HepG2 (cell line): ENCODE measurements at places on chromosomes 12 and 14. TPM values are rescaled to one million over a fixed set of nuclear protein-coding genes. Genes with fewer than 3 reads are reported as not detected.

- no peaks in the 10 kb centered on the region for H3K27me3 ChIP-seq
- peak overlapping the region; percentile 98 for H3K4me3 ChIP-seq
- peak; percentile 17 for DNase-seq
- peak overlapping the region; percentile 95 for H3K27ac ChIP-seq
- no peaks in the 10 kb centered on the region; the same call in 2 of the 3 replicates for H3K36me3 ChIP-seq
- peaks cover 28% of the 10 kb centered on the region for H3K4me1 ChIP-seq
Measured at GRCh38 chr12:79934281-79935020, 446 bp downstream of the PPP1R12A start.

Gene HOXC6
- not detected in 2 replicates for total RNA-seq

DNA sequence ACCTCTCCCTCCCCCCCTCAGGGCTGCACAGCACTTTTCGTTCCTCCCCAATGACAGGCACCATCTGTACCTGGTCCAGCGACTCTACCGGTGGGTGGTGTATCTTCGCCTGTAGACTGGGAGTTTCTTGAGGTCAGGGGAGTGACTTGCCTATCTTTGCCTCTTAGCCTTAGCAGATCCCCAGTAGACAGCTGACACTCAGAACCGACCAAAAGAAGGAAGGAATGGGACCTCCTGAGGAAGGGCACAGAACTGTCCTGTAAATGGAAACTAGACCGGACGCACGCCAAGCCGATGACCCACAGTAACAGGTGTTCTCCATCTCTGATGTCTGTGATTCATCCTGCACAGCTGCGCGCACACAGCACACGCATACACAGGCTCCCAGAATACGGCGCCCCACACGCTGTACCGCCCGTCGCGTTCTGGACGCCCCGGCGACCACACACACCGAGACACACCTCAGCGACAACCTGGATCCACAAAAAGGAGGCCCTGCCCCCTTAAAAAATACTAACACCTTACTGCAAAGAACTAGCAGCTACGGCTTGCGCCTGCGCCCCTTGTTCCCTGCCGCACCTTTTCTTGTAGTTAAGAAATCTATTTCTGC, 673 bp upstream of the TTC9 start:
- peaks cover 12% of the 10 kb centered on the region; the same call in 1 of the 2 replicates for H3K4me1 ChIP-seq
- H3K4me3 ChIP-seq: peak overlapping the region; percentile 67
- no peaks in the 10 kb centered on the region for H3K36me3 ChIP-seq
- peaks cover 9% of the 10 kb centered on the region for H3K27me3 ChIP-seq

- H3K4me1 ChIP-seq: peaks cover 23% of the 10 kb centered on the region
- H3K36me3 ChIP-seq: no peaks in the 10 kb centered on the region
- H3K4me3 ChIP-seq: no peak overlapping the region
- DNase-seq: no peak
Measured at GRCh38 chr12:116532986-116533342, 26.2 kb upstream of the MAP1LC3B2 start.

DNA sequence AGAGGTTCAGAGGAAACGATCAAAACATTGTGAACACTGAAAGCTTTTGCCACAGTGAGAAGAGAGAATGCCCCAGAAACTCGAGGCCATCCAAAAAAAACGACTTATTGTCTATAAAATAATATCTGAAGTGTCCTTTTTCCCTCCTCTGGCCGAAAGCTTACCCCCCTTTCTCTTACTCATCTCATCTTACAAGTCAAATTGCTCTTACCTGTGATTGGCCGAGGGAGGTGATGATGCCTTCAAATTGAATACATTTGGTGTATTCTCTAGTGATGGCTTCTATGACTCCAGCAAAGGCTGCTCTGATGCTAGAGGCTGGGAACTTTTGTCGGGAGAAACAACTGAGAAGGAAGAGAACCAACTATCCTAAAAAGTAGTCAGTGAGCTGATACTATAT, 90.7 kb downstream of the PTCSC3 start:
- no peak for DNase-seq
- H3K27me3 ChIP-seq: no peaks in the 10 kb centered on the region
- no peak overlapping the region for H3K4me3 ChIP-seq
- H3K27ac ChIP-seq: no peak overlapping the region

Gene SUOX
- total RNA-seq: 23.9 and 24.6 TPM in 2 replicates

Gene CLEC6A
- total RNA-seq: not detected in 2 replicates

Gene PPP4R3A
- 57.4 and 89.0 TPM in 2 replicates for total RNA-seq

Gene SERPINA12
- not detected in 2 replicates for total RNA-seq

DNA sequence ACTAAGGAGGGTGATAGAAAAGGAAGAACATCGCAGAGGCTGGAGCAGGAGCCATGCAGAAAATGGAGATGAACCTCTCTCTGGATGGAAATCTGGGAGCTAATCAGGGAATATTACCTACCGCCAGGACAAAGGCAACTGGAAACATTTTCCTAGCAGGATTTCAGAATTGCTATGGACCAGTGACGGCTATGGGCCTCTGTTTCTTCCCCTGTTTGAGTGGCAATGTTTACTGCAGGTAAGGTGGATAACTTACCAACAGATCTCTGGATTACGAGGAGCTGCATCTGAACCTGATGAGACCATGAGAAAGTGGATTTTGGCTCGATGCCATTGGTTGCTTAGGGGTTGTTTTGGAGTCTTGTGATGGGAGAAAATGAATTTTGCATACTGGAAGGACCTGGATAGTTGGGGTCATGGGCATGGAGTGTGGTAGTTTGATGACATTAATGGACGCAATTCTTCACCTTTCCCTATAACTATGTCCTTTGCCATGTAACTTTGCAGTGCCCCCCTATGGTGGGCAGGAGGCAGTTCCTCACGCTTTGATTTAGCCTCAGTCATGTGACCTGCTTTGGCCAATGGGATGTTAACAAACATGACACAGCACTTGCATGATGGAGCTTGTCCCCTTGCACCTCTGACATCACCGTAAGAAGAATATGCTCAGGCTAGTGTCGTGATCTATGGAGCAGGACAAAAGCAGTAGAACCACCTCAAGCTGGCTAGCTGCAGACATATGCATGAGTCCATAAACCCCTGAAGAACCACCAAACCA, 51.1 kb downstream of the CALM1 start:
- peaks cover 21% of the 10 kb centered on the region for H3K4me1 ChIP-seq
- DNase-seq: peak; percentile 50
- H3K4me3 ChIP-seq: no peak overlapping the region
- H3K27ac ChIP-seq: no peak overlapping the region

- no peak overlapping the region for H3K4me3 ChIP-seq
- H3K4me1 ChIP-seq: no peaks in the 10 kb centered on the region
- no peaks in the 10 kb centered on the region for H3K36me3 ChIP-seq
- no peak overlapping the region for H3K27ac ChIP-seq
Measured at GRCh38 chr14:65492266-65492665, 79.7 kb downstream of the FUT8 start.

DNA sequence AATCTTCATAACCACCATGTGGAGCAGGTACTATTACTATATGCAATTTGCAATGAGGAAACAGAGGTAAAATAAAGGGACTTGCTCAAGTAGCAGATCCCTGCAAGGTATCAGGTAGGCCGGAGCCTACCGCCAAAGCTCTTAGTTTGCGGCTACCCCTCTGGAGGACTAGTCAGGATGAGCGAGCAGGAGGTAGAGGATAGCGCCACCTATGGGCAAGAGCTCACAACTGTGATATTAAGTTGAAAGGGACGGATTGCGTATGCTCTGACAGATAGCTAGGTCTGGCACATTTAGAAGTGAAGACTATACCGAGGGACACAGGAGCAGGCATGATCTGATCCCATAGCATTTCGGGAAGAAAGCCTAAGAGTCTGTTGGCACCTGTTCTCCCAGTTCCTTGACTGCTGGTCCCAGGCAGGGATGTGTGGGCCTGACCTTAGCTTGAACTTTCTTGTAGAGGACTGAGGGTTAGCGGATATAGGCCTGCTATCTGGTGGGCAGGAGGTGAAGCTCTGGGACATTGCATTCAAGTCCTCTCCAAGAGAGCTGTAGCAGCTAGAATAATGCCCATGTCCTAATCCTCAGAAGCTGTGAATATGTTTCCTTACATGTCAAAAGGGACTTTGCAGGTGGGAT, 48.0 kb downstream of the SLC17A8 start:
- H3K27ac ChIP-seq: no peak overlapping the region
- H3K36me3 ChIP-seq: no peaks in the 10 kb centered on the region
- DNase-seq: peak; percentile 76
- peaks cover 26% of the 10 kb centered on the region for H3K4me1 ChIP-seq
- H3K27me3 ChIP-seq: no peaks in the 10 kb centered on the region

- no peak overlapping the region for H3K27ac ChIP-seq
- H3K4me3 ChIP-seq: no peak overlapping the region
- H3K36me3 ChIP-seq: no peaks in the 10 kb centered on the region
Measured at GRCh38 chr14:22657861-22658260, 13.7 kb upstream of the OR6J1 start.

Gene NINJ2
- total RNA-seq: 0.62 and 0.94 TPM in 2 replicates

GRCh38 chr12:26732005-26732908, 100.7 kb downstream of the ITPR2 start:
- H3K4me1 ChIP-seq: peaks cover 99% of the 10 kb centered on the region
- DNase-seq: no peak
- H3K36me3 ChIP-seq: no peaks in the 10 kb centered on the region
- no peaks in the 10 kb centered on the region for H3K27me3 ChIP-seq

Gene FBXW8
- 5.9 and 6.4 TPM in 2 replicates for total RNA-seq

- peaks cover 1% of the 10 kb centered on the region for H3K36me3 ChIP-seq
- no peak for DNase-seq
- H3K4me3 ChIP-seq: no peak overlapping the region
- H3K27ac ChIP-seq: no peak overlapping the region
- no peaks in the 10 kb centered on the region for H3K27me3 ChIP-seq
Measured at GRCh38 chr14:73576391-73576790, 7.4 kb downstream of the ACOT2 start.

DNA sequence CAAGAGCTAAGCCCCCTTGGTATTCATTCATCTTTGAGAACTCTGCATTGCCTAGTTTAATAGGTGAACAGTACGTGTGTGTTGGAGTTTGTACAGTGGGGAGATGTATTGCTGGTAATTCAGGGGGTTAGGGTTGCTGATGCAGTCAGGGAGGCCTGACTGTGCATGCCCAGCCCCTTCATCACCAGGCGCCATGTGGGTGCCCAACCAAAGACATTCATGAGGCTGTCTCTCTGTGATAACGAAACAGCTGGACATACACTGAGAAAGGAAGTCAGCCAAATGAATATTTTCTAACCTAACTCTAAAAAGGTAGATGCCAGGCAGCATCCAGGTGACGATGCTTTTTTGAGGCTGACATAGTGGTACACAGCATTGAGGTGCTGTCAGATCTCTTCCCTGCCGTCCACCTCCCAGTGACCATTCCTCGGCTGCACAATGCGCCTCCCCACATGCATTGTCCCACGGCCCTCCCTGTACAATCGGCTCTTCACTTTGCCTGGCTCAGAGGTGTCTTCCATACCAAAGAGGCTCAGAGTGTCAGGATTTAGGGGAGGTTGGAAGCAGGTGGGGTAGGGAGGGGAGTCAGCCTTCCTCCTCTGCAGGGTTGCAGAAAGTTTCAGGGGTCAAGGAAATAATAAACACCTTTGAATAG, 19.0 kb downstream of the EML1 start:
- peaks cover 9% of the 10 kb centered on the region; the same call in 1 of the 2 replicates for H3K4me1 ChIP-seq
- no peaks in the 10 kb centered on the region for H3K27me3 ChIP-seq
- H3K36me3 ChIP-seq: no peaks in the 10 kb centered on the region
- H3K4me3 ChIP-seq: no peak overlapping the region

Gene MEG3
- not detected in 2 replicates for total RNA-seq

DNA sequence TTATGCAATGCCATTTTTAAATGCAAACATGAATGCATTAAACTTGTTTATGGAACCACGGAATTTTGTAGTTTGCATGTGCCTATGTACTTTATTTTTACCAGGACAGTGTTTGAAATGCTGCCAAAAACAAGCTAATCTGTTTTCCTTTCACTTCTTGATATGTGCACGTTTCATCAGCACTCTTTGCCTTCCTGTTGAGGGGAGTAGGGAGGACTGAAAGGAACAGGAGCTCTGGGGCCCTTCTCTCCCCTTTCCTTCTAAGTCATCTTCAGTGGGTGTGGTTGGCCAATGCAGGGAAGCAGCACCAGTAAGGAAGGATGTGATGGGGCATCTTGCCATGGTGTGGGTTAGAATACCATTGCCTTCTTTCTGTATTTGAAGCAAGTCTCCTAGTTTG, 12.1 kb upstream of the PPP4R4 start:
- no peak for DNase-seq
- peaks cover 56% of the 10 kb centered on the region for H3K4me1 ChIP-seq
- no peaks in the 10 kb centered on the region for H3K27me3 ChIP-seq
- no peaks in the 10 kb centered on the region for H3K36me3 ChIP-seq

DNA sequence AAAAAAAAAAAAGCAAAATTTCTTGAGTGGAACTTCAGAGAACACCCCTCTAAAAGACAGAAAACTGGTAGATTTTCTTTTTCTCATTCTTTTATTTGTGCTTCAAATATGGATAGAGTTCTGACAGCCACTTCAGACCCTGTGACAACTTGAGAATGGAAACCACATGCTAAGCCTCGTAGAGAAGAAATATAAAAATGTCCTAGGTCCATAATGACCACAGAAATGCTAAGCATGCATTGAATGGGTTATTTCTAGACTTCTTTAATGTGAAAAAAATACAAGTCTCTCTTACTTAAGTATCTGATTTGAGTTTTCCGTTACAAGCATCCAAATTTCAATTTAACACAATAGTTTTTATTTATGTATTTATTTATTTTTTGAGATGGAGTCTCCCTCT, 28.3 kb upstream of the DIO2 start:
- no peak overlapping the region for H3K4me3 ChIP-seq
- H3K27me3 ChIP-seq: no peaks in the 10 kb centered on the region
- no peak overlapping the region for H3K27ac ChIP-seq
- H3K36me3 ChIP-seq: no peaks in the 10 kb centered on the region

- H3K4me1 ChIP-seq: no peaks in the 10 kb centered on the region
- H3K4me3 ChIP-seq: no peak overlapping the region
- DNase-seq: no peak
- peaks cover 14% of the 10 kb centered on the region for H3K36me3 ChIP-seq
Measured at GRCh38 chr12:122318607-122319605, 52.6 kb upstream of the VPS33A start.

Gene CCDC88C
- total RNA-seq: 10.4 and 11.7 TPM in 2 replicates

Gene DNM1L
- total RNA-seq: 65.8 and 81.5 TPM in 2 replicates

- H3K27ac ChIP-seq: no peak overlapping the region
- H3K27me3 ChIP-seq: no peaks in the 10 kb centered on the region
- DNase-seq: no peak
- H3K36me3 ChIP-seq: no peaks in the 10 kb centered on the region
- H3K4me3 ChIP-seq: no peak overlapping the region
- H3K4me1 ChIP-seq: no peaks in the 10 kb centered on the region
Measured at GRCh38 chr12:70427611-70428010, 61.5 kb downstream of the KCNMB4 start.

DNA sequence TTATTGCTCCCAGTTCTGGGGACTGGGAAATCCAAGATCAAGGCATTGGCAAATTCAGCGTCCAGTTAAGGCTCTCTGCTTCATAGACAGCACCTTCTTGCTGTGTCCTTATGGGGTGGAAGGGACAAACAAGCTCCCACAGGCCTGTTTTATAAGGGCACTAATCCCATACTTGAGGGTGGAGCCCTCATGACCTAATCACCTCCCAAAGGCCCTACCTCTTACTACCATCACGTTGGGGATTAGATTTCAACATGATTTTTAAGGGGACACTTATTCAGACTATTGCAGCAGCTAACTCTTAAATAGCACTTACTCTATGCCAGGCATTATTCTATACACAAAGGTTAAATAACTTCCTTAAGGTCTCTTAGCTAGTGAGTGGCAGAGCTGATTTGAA, 17.3 kb downstream of the TOGARAM1 start:
- no peaks in the 10 kb centered on the region for H3K27me3 ChIP-seq
- no peak overlapping the region for H3K27ac ChIP-seq
- no peaks in the 10 kb centered on the region for H3K36me3 ChIP-seq
- DNase-seq: no peak
- no peaks in the 10 kb centered on the region for H3K4me1 ChIP-seq
- no peak overlapping the region for H3K4me3 ChIP-seq

Gene TMEM263
- 58.6 and 73.7 TPM in 2 replicates for total RNA-seq

Gene TAS2R20
- 0.48 and 2.9 TPM in 2 replicates for total RNA-seq
